ENCODE measurements at places on chromosomes 4 and X.

DNA sequence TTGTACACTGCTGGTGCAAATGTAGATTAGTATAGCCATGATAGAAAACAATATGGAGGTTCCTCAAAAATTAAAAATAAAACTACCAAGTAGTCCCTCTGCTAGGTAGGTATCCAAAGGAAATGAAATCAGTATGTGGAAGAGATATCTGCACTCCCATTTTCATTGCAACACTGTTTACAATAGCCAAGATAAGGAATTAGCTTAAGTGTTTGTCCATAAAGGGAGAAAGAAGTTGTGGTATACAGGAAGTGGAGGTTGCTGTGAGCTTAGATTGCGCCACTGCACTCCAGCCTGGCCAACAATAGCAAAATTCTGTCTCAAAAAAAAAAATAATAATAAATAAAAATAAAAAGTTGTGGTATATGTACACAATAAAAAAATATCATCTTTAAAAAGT is 325.0 kb upstream of the EMCN start:
- no peak for DNase-seq

DNA sequence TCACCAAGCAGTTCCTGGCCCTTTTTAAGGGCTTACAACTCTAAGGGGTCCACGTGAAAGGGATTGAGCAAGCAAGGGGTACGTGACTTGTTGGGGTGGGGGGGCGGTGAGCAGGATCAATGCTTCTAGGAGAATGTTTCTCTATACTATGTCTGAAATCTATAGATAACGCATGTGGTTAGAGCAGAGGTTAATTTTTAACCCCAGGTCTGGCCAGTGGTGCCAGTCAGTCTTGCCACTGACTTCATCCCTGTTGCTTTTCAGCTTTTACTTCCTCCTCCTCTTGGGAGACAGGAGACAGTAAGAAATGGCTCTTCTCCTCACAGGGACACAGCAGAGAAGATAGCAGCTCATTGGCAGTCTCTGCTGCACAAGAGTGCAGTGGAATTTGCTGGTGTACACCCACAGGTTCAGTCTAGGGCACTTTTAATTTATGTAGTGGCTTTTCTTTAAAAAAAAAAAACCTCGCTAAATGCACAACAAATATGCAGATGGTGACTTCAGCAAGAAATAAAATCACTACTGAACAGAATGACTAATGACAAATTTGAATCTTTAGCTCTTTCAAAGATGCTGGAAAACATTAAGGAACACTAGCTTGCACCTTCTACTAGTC is 190.5 kb downstream of the CCNG2 start:
- DNase-seq = no peak

DNA sequence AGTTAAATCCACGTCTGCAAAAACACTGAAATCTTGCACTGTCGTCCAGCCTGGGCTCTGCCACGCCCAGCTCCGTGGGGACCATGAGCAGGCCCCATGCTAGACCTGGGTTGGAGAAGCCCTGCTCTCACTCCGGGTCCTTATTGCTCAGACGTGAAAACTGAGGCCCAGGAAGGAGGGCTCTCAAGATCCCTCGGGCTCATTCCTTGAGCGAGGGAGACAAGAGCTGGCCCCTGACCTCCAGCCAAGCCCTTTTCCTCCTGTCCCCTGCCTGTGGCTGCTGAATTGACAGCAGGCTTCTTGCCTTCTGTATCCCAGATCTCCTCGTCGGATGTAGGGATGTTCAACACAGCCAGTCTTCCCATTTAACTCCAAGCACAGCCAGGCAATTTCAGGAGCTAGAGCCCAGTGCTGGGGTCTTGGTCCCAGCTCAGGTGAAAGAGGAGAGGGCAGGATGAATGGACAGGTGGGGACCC is 109.5 kb downstream of the CPZ start:
- no peak for DNase-seq

GRCh38 chr4:161581262-161582230 is 582.3 kb downstream of the FSTL5 start:
- DNase-seq = peak; percentile 79

- DNase-seq = no peak
These were observed 31.2 kb upstream of the PDGFRA start for GRCh38 chr4:54197926-54198325.

DNA sequence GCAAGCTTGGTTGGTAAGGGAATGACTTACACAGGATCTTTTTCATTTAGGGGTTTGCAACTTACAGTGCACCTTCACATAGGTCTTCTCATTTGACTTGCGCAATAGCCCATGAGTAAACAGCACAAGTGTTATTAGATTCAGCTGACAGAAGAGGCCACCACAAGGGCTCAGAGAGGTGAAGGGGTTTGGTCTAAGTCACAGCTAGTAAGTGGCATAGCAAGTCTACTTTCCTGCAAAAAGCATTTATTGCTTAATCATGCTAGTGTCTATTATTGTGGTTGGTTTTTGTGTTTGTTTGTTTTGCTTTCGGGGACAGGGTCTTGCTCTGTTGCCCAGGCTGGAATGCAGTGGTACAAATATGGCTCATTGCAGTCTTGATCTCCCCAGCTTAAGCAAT is 83.3 kb downstream of the SPRY1 start:
- DNase-seq = peak; percentile 43

DNA sequence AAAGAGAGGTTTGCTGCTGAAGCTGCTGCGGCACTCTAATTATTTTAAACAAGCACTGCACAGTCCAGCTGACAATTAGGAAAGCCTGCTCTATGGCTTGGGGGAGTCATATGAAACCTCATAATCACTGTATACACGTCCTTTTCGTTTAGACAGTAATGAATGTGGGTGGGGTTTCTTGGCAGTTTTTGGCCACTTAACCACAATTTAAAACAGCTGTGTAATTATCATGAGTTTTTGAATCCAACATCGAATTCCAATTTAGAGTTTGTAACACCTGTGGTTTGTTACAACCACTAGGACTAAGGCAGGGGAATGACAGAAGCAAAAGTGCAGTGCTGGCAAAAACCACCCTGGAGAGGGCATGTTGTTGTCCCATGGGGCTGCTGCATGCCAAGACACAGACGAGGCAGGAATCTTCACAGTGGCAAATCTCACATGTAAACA is 99.5 kb downstream of the CXXC4 start:
- DNase-seq = no peak

DNA sequence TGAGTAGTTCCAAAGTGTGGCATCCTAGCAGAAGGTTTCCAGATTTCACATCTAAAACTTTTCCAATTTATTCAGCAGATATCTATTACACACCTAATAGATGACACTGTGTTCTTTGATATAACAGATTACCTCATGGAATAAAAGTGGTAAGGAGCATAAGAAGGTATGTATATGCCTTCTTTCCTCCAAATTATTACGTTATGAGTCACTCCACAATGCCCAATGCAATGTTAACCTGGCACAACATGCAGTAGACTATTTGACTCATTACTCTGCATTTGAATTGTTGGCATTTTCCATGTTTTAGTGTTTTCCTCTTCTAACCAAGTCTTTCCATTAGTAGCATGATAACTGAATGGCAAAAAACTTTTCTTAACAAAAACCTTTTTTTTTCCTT is 383.6 kb downstream of the ADGRL3 start:
- no peak for DNase-seq

- no peak for DNase-seq
These were observed 201.0 kb upstream of the STK26 start for GRCh38 chrX:131821945-131822622.

GRCh38 chrX:102154218-102154860 is 1.4 kb downstream of the BEX5 start:
- no peak for DNase-seq

DNA sequence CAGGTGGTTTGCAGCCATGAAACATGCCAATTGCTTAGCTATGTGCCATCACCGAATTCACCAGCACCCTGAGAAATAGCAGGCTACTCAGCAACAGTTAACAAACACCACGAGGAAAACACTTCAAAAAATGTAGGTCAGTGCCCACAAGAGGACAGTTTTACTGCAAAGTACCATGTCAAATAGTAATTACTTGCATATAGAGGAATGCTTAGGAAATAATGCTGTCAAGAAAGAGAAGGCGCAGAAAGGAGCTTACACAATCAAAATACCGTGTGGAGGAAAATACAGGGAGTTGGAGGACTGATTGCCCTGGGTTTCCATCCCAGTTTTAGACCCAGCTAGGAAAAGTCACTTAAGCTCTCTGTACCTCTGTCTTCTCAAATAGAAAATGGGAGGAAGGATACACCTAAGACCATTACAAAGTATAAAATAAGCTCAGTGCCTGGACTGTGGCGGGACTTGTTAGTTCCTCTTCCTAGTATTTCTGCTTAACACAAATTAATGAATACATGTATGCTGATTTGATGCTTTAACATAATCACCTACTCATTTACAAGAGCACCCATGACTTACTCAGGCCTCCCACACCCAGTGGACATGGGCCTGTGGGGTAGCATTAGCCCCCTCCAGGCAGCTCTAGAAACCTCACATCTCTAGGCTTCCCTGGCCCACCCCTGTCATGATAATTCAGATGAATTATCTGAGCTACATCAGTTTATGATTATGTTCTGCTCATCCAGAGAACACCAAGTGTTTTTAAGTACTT is 44.5 kb upstream of the IL21 start:
- no peak for DNase-seq

- DNase-seq = no peak
These were observed 631.6 kb downstream of the PCDH18 start for GRCh38 chr4:136900696-136901095.

DNA sequence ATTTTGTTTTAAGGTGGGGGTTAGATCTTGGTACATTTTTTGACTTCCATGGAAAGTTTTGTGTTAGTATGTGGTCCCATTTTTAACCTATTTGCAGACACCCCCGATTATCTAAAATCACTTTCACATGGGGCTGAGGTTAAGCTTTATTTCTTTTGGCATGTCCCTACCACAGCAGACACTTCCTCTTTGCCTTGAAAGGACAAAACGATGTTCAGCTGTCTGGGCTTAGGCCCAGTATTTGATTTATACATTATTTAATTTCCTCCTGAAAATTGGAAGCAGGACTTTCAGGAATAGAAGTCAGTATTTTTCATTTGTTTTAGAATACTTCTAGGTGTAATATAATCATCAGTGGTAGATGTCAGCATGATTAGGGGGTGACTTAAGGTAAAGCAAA is 112.4 kb upstream of the SPRY1 start:
- no peak for DNase-seq

- DNase-seq = no peak
These were observed 50.4 kb downstream of the USP11 start for GRCh38 chrX:47283015-47283771.

- peak; percentile 48 for DNase-seq
These were observed 30.9 kb downstream of the NIPAL1 start for GRCh38 chr4:48047421-48047844.

GRCh38 chr4:6890358-6890757 is 19.3 kb upstream of the TBC1D14 start:
- DNase-seq = no peak

- no peak for DNase-seq
These were observed 98.0 kb upstream of the TBC1D9 start for GRCh38 chr4:140854168-140854567.

DNA sequence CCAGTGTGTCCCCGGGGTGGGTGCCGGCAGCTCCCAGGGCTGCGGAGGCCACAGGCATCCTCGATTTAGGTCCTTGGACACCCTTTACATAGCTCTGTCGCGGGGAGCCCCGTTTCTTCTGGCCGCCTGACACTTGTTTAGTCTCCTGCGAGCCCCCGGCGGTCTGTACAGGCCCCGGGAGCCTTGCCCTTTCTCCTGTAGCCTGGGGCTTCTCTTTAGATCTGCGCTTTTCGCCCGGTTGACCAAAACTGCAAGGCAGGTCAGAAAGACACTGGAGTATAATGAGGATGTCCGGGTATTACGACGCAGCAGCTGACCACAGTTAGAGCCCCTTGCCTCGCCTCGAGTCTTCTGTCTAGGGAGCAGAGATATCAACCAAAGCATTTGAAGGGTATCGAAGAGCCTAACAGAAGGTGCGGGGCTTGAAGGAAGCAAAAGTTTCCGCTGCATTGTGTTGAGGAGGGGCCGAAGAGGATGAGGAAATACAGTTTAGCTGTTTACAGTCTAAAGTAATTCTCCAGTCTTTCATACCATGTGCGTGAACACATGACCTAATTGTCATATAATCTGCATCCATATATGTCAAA is 479 bp downstream of the BRCC3 start:
- DNase-seq = peak; percentile 35

DNA sequence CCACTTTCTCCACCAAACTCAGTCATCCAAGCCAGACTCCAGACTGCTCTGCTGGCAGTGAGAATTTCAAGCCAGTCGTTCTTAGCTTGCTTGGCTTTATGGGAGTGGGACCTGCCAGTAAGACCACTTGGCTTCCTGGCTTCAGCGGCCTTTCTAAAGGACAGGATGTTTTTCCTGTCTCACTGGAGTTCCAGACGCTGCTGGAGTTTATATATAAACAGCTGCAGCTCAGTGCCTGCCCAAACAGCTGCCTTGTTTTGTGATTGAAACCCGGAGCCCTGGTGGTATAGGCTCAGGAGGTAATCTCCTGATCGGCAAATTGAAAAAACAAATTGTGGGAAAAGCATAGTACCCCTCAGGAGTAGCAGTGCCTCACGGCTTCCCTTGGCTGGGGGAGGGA is 1165.8 kb upstream of the ADGRL3 start:
- no peak for DNase-seq

DNA sequence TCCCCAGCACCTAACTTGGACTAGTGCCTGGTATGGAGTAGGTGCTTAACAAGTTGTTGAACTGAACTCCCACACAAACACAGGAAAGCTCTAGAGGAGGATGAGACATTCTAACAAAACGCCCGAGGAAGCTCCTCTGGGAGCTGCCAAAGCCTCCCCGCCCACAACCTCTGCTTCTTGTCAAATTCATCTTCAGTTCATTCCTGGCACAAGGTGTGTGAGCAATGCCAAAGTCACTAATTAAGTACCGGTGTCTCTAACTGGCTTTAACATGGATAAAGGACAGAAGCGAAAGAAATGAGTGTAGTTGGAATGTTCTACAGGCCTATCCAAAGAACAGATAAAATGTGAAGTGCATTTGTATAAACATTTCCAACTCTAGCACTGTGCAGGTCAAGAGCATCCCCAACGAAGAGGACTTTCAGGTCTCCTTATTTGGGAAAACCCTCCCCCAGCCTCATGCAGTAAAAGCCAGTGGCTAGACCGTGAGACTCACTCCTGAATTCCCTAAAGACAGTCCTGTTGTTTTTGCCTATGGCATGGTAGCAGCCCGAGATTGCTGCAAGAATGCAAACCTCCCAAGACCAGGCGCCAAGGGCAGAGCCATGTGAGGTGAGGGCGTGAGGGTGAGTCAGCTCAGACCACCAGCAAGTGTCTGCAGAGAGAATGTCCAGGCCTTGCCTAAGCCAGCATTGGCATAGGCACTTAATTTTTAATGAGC is 72.2 kb upstream of the KLF3 start:
- no peak for DNase-seq

GRCh38 chr4:65521666-65522065 is 148.6 kb downstream of the EPHA5 start:
- DNase-seq = no peak

GRCh38 chr4:11312389-11312788 is 116.3 kb downstream of the HS3ST1 start:
- DNase-seq = no peak

GRCh38 chr4:63563288-63564014 is 845.8 kb downstream of the TECRL start:
- DNase-seq = no peak

DNA sequence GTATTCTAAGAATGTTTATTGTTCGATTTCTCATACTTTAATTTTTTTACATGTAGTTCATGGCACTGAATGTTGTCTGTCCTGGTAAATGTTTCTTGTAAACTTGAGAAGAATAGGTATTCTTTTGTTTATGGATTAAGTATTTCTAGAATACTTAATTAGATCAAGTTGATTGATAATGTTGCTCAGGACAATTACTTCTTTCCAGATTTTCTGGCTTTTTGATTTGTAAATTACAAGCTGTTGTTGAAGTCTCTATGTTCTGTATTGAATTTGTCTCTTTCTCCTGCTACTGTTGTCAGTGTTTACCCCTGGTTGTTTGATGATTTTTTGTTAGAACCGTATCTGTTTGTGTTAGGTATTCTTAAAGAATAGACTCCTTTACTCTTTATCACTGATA is 1720.9 kb upstream of the AGA start:
- DNase-seq = no peak
